Stomach (tissue), 19 donors: ENCODE measurements at places on chromosomes 1 and 21. TPM values are rescaled to one million over a fixed set of nuclear protein-coding genes. Genes with fewer than 3 reads are reported as not detected.

The TMPRSS2 gene
- 195 TPM for total RNA-seq

The MEF2D gene
- 136 TPM for total RNA-seq

The NGF gene
- total RNA-seq = 1.8 TPM

- no peaks in the 10 kb centered on the region for H3K27me3 ChIP-seq
- no peak overlapping the region for H3K27ac ChIP-seq
- no peak overlapping the region for H3K4me3 ChIP-seq
- no peak for DNase-seq
Observed at GRCh38 chr1:180277476-180278193, 47.6 kb downstream of the LHX4 start.
